ENCODE measurements at places on chromosomes 5 and 9.

DNA sequence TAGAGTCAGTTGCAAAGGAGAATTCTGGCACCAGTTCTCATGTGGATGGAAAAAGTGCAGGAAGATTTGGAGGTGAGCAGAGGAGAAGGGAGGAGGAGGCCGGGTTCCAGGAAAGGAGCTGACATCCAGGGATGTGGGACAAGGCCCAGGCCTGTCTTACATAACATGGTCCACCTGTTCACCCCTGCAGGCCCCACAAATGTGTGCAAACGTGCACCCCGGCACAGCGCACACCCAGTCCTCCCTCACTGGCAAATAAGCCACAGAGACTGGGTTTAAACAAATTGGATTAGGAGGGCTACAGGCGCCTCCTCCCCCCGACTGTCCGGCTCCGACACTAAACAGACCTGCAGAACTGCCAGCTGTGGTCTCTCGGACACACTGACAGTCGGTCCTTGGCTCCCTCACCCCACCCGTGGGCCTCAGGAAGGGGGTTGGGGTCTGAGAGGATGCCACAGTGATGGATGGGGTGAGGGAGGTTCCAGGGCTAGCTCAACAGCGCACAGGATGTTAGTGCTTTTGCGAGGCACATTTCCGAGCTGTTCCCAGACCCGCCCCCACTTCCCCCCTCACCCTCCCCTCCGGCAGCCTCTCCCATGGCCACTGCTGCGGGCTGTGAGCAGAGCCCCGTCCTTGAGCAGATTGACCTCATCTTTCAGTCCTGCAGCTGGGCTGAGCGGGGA, 43.4 kb upstream of the IL17B start:
- no peak for DNase-seq

- no peak for DNase-seq
Observed at GRCh38 chr5:35087991-35088390, 40.2 kb upstream of the AGXT2 start.

GRCh38 chr9:91954841-91955471, 4.9 kb upstream of the ROR2 start:
- DNase-seq: no peak

- no peak for DNase-seq
Observed at GRCh38 chr9:136078498-136079011, 16.5 kb downstream of the NACC2 start.

DNA sequence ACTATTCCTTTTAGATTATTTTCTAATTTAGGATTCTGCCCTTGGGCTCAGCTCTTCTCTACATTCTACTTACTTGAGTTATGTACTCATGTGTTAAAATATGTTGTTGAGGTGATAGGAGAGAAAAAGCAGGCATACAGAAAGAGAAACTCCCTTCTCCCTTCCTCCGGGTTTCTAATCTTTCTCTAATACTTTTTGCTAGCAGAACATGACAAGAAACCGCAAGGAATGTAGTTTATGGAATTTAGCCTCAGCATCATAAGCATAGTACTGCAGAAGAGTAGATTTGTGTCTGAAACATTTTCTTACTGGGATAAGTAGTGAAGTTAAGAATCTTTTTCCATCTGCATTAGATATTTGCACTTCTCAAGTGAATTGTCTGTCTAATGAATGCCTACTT, 139.5 kb upstream of the CYLC2 start:
- no peak for DNase-seq

DNA sequence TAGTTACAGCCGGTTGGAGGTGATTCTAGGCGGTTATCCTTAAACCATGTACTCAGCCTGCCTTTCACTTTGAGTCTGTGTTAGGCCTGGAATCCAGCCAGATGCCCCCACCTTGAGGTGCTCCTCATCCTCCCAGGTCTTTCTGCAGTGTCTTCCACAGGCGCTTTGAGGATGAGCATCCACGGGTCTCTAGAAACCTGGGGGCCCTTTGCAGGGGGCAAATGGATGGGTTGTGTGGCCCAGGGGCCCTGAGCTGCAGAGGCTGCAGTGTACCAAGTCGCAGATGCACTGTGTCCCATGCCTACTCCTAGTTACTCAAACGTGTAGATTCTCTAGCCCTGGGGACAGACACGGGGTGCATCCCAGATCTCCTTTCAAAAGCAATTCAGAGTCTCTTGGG, 242.1 kb upstream of the IRX1 start:
- DNase-seq: no peak

DNA sequence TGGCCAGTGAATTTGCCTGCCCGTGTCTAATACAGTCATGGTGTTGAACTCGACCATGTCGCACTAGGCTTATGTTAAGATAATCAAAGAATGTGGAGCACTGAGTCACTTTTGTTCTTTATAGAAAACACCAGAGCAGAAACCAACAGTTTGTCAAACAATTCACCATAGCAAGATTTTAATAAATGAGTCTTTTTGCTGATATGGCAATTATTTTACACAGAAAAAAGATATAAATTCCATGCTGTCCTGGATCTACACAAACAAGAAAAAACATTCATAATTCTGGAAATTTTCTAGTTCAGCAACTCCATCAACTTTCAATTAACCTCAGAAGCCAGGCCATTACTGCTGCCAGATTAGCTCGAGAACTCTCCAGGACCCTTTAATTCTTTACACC, 208.9 kb downstream of the ZNF608 start:
- no peak for DNase-seq

- DNase-seq: no peak
Observed at GRCh38 chr5:123263859-123264258, 159.3 kb downstream of the CEP120 start.

- DNase-seq: no peak
Observed at GRCh38 chr5:173515526-173515925, 100.9 kb downstream of the BOD1 start.

DNA sequence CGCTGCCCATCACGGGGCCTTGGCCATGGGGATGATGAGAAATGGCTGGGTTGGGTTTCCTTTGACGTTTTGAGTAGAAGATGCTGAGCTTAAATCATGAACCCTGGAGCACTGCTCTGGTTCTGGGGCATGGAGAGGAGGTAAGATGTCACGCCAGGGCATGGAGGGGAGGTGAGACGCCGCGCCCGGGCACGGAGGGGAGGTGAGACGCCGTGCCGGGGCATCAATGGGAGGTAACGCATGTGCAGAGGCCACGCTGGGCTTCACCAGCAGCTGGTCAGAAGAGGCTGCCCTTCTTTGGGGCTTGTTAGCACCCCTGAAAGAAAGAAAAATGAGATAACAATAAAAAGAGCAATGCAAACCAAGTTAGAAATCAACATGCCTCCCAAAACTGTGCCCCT, 322.5 kb upstream of the IRX4 start:
- no peak for DNase-seq

DNA sequence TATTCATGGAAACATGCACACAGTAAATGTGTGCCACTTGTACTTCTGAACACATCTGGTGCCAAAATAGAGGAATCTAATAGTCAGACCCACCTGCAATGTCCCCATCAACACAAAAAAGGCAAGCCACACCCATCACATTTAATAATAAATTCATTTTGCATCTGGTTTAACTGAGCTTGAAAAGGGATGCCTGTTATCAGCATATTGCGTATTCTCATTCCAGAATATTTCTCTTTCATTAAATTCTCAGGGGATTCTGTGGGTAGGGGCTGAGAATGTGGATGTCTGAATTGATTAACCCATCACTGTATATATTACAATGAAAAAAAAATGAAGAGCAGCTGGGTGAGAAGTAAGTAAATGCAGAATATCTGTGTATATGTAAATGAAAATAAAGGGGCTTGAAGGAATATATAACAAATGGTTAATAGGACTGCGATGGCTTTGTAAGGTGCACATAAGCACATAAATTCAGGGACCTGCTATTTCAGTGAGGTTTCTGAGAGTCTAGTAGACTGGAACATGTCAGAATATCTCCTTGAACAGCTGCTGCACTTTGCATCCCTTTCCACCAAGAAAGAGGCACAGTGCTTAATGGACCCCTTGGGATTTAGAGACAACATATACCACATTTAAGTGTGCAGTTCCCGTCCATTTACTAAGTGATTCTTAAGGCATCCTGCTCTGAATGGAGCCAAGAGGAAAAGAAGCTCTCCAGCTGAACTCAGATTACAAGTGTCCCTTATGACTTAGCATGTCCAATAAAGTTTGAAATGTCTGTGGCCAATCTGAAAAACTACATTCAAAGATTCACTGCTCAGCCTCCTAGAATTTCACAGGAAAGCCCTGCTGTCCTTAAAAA, 104.1 kb upstream of the NIPBL start:
- no peak for DNase-seq

GRCh38 chr5:66967102-66967501, 229.5 kb downstream of the CD180 start:
- DNase-seq: no peak

GRCh38 chr5:68093455-68094159, 121.9 kb upstream of the PIK3R1 start:
- no peak for DNase-seq

- DNase-seq: no peak
Observed at GRCh38 chr5:61371474-61371873, 39.4 kb downstream of the ZSWIM6 start.

DNA sequence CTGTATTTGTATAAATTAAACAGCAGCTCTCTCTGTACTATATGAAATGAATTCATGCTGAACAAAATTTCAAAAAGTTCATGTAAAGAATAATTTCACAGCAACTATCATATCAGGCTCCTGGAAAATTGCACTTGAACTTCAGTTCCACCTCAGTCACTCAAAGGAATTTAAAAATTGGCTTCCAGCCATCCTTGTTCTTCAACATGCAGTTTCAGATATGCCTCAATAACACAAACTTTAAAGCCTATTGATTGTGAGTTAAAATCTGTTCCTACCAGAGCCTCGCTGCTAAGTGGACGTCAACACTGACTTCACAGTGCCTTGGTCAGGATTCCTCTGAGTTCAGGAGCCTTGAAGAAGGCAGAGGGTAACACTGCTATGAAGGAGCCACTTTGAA, 418.7 kb upstream of the WWC1 start:
- DNase-seq: no peak

DNA sequence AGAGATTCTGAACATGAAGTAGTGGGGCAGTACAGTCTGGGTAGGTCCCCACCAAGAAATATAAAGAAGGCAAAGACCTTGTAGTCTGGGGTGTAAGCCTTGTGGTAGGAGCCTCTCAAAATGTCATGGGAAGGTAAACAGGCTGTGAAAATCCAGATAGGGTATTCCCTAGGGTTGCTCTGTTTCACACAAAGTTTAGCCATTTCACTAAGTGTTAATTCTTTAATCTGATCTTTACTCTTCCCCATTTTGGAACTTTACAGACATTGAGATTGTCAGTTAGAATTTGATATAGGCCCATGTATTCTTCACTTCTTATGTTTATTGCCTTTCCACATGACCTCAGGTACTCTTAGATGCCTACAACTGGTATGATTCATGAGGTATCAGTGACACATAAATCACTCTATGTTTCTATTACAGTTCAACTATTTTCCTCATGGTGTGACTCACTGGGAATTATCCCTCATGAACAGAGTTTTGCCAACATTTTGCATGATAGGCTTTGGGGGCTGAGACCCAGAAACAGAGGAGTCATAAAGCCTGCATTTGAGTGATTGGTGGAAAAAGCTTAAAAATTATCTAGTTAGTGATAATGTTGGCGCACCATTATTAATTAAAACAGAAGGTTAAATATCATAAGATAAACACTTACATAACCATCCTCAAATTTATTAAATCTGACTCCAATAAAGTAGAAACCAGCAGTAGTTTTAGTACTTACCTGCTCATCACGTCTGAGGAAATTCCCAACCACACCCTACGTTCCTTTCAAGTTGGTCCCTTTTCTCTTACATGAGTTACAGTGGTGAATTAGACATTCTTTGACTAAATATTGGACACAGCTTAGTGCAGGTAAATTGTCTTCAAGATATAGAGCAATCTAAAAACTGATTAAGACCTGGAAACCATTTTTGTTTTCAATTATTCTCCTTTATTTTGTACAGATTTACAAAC, 399.8 kb upstream of the MEF2C start:
- no peak for DNase-seq

GRCh38 chr9:396396-396795, 181.7 kb downstream of the DOCK8 start:
- no peak for DNase-seq

- no peak for DNase-seq
Observed at GRCh38 chr5:169695919-169696490, 58.9 kb downstream of the DOCK2 start.

GRCh38 chr9:14062586-14063221, 251.2 kb downstream of the NFIB start:
- DNase-seq: no peak

GRCh38 chr9:7988644-7989280, 189.2 kb upstream of the DMAC1 start:
- no peak for DNase-seq

- no peak for DNase-seq
Observed at GRCh38 chr5:39598661-39599248, 174.0 kb upstream of the DAB2 start.

DNA sequence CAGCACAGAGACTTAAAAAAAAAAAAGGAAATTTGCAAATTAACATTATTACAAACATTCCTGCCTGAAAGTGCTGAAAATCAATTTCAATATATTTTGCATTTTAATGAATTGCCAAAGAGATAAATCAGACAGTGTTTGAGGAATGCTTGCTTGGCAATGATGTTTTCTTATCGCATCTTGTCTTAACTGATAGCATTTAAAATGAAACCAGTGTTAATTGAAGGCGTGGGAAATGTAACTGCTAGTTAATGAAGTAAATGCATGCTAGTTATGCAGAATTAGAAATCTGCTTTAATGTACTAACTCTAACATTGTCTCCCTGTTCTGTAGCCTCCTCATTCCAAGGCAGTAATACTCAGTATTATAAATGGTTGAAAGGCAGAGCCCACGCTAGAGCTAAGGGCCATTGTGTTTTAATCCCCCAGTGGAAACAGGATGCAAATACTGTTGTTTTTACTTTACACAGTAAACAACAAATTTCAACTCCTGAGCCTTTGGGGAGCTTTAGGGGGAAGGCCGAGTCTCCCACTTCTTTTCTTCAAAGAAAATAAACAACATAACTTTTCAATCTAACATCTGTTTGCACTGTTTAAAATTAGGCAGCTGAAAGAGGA, 586.9 kb downstream of the TLE4 start:
- no peak for DNase-seq

DNA sequence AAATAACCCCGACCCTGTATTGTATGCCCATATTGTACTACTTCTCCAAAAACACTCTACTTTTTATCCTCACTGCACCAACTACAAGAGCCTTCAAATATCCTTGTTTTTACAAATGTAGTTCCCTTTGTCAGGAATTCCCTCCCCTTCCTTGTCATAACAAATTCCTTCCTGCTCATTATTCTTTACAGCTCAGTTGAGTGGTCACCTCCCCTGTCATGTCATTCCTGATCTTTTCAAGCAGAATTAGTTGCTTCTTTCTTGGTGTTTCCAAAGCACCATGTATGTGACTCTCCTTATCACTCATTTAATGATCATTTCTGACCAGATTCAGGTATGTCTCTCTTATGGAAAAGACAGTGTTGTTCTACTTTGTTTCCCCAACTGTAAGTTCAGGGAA, 194.2 kb upstream of the SMC2 start:
- DNase-seq: no peak

- DNase-seq: peak; percentile 4
Observed at GRCh38 chr5:60248901-60249300, 355.4 kb upstream of the PDE4D start.

DNA sequence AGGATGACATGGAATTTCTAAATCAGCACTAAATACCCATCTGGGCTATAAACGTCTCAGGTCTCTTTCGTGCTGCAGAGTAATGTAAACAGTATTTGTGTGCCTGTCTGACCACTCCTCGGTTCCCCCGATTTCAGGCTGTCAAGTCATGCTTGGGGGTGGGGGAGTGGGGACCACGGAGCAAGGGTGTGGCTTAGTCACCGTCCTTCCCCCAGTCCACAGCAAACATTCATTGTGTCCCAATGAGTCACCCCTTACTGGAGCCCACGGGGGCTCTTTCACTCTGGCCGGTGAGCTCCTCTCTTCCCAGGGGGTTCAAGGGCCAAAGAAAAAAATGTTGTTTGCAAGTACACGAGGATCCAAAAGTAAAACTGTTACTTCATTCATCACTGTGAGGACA, 72.4 kb upstream of the ICE1 start:
- DNase-seq: no peak

All from CD4-positive, alpha-beta T cell treated with Interleukin-21 for 1 hour (primary cell).